ENCODE measurements at places on chromosomes 3 and 15. TPM values are rescaled to one million over a fixed set of nuclear protein-coding genes. Genes with fewer than 3 reads are reported as not detected.
A peak's percentile ranks its signal among the peaks of the same experiment; 100 is the strongest.

GOLGA8T gene
- total RNA-seq = not detected

ROPN1 gene
- not detected for total RNA-seq

CCR8 gene
- not detected for total RNA-seq

MGA gene
- 43.6 TPM for total RNA-seq

GATM gene
- total RNA-seq = 7.6 TPM

TMCO5A gene
- not detected for total RNA-seq

CTXND1 gene
- not detected for total RNA-seq

DNA sequence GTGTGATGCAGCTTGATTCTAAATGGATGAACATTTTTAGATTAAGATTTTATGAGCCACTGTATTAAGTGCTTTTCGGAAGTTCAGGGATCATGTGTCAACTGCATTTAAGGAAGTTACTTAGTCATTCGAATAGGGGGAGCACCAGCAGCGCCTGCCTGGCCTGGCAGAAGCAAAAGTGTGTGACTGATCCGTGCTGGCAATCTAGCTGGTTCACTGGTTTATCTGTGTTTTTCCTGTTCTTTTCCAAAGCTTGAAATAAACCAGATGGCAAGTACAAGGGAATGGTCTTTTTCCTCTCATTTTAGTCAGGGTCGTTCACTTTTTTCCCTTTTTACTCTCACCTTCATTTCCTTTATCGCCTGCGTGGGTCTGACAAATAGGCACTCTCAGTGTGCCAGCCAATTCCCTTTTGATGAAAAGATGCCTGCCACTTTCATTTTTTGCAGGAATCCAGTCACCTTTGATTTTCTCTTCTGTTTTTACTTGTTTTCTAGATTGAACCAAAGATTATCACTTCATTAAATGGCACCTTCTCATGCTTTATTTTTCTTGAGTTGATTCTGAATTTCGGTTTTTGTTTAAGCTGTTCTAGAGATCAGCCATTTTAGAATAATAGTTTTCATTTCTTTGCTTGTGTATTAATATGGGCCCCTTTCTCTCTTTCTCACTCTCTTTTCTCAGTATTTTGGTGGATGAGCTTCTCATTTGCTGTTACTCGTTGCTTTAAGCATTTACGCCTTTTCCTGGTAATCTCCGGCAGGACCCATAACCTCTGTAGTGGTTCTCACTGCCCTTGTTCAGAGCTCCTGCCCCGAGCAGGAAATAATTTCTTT is 2.8 kb downstream of the ABHD2 start:
- H3K36me3 ChIP-seq = no peaks in the 10 kb centered on the region
- peak overlapping the region; percentile 29 for H3K4me3 ChIP-seq
- H3K27me3 ChIP-seq = no peaks in the 10 kb centered on the region
- H3K4me1 ChIP-seq = peaks cover 63% of the 10 kb centered on the region

- H3K4me1 ChIP-seq = no peaks in the 10 kb centered on the region
- H3K27me3 ChIP-seq = peaks cover 8% of the 10 kb centered on the region
- no peak for DNase-seq
- H3K27ac ChIP-seq = no peak overlapping the region
- no peaks in the 10 kb centered on the region for H3K36me3 ChIP-seq
Measured at GRCh38 chr3:118984699-118985098, 49.9 kb downstream of the IGSF11 start.

- no peak overlapping the region for H3K27ac ChIP-seq
- no peak for DNase-seq
- no peaks in the 10 kb centered on the region for H3K4me1 ChIP-seq
- H3K36me3 ChIP-seq = no peaks in the 10 kb centered on the region
- H3K4me3 ChIP-seq = no peak overlapping the region
Measured at GRCh38 chr3:152038490-152038889, 165.0 kb downstream of the SUCNR1 start.

GRCh38 chr15:90101969-90102890 is at the start of gene IDH2:
Gene IDH2 (minus strand): TSS chr15:90102468. CDS start chr15:90102390, 78 bp downstream.
- H3K4me3 ChIP-seq = peak within 1 kb of the TSS; percentile 84
- no peak for DNase-seq
- H3K36me3 ChIP-seq = no peaks in the 10 kb centered on the region
- H3K4me1 ChIP-seq = peaks cover 70% of the 10 kb centered on the region

DNA sequence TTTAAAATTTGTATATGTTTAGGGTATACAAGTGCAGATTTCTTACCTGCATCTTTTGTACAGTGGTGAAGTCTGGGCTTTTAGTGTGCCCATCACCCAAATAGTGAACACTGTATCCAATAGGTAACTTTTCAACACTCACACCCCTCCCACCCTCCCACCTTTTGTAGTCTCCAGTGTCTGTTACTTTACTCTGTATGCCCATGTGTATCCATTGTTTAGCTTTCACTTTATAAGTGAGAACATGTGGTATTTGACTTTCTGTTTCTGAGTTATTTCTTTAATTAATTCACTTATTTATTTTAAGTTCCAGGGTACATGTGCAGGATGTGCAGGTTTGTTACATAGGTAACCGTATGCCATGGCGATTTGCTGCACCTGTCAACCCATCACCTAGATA is 124.8 kb upstream of the NEO1 start:
- no peaks in the 10 kb centered on the region for H3K4me1 ChIP-seq
- H3K4me3 ChIP-seq = no peak overlapping the region
- DNase-seq = no peak

DNA sequence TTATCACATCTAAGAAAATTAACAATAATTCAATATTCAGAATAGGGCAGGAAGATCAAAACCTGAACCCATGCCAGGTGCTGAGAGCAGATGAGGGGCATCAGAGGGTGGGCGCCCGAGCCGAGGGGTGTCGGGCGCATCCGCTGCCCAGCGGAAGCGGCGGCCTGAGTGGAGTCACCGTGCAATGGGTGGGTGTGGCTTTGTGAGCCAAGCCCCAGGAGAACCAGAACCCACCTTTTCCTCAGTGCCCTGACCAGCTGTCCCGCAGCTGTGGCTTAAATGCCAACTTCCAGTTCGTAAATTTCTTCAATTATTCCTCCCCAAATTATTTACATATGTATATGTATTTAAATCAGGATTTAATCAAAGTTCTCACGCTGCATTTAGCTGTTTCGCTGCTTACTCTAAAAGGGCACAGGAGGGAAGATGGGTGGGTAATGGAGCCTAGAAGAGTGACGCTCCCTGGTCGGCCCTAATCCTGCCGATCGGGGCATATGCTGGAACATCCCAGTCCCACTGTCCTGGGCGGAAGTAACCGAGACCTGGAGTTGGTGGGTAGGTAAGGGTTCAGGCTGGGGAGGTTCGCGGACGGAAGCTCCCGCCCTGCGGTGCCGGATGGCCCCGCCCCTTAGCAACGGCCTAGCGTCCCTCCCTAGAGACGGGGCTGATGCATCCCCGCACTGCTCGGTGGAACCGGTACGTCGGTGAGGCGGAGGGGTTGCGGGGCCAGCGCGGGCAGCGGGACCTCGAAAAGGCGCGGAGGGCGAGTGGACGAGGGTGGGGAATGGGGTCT is 1.3 kb downstream of the DNAH1 start:
- DNase-seq = no peak
- H3K27me3 ChIP-seq = no peaks in the 10 kb centered on the region
- H3K36me3 ChIP-seq = no peaks in the 10 kb centered on the region
- H3K27ac ChIP-seq = no peak overlapping the region
- peaks cover 12% of the 10 kb centered on the region for H3K4me1 ChIP-seq

- peak overlapping the region; percentile 62 for H3K4me3 ChIP-seq
- no peaks in the 10 kb centered on the region for H3K27me3 ChIP-seq
- peaks cover 33% of the 10 kb centered on the region for H3K4me1 ChIP-seq
- H3K27ac ChIP-seq = peak overlapping the region; percentile 98
- H3K36me3 ChIP-seq = no peaks in the 10 kb centered on the region
Measured at GRCh38 chr15:69463182-69463756, 10.7 kb downstream of the RPLP1 start.

DNA sequence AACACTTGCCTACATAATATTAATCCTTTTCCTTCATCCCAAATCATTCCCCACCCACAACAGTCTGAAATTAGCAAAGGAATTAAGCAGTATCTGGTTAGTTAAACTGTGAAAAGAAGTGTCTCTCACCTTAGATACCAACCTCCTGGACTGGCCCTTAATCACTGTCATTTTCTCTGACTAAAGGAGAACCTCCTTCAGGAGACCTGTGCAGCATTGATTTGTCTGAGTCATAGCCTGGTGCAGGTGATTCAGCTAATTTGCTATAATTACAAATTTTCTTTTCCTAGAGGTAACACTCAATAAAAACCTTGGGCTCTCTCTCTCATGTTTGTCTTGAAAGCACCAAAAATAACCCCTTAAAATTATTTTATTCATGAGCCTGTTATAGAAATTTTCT is 279.8 kb upstream of the SEMA6D start:
- H3K36me3 ChIP-seq = no peaks in the 10 kb centered on the region
- H3K27me3 ChIP-seq = no peaks in the 10 kb centered on the region
- H3K4me3 ChIP-seq = no peak overlapping the region
- H3K4me1 ChIP-seq = no peaks in the 10 kb centered on the region
- H3K27ac ChIP-seq = no peak overlapping the region

DNA sequence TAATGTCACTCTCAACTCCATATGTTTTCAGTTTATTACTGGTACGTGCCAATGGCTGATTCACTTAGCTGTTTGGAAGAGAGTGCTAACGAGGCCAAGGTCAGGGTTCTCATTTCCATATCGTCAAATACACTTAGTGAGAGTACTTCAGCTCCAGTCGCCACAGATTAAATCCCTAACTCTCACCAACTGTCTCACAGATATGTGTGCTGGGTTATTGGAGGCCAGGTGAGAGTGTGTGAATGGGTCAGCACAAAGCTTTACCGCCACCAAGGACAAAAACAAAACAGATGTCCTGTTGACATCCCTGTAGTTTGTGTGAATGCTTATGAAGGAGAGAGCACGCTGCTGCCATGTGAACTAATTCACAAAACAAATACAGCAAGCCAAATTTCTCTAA is 133.5 kb upstream of the TBL1XR1 start:
- no peak for DNase-seq
- no peaks in the 10 kb centered on the region for H3K4me1 ChIP-seq
- no peaks in the 10 kb centered on the region for H3K36me3 ChIP-seq

- H3K4me3 ChIP-seq = no peak overlapping the region
- peak; percentile 92 for DNase-seq
- H3K27me3 ChIP-seq = no peaks in the 10 kb centered on the region
- peak overlapping the region; percentile 84 for H3K27ac ChIP-seq
Measured at GRCh38 chr15:64247906-64248541, 85.2 kb upstream of the PPIB start.

- H3K27ac ChIP-seq = no peak overlapping the region
- no peak overlapping the region for H3K4me3 ChIP-seq
- DNase-seq = no peak
- H3K27me3 ChIP-seq = no peaks in the 10 kb centered on the region
- H3K36me3 ChIP-seq = no peaks in the 10 kb centered on the region
Measured at GRCh38 chr3:195697582-195698324, 23.0 kb upstream of the MUC20 start.

GRCh38 chr3:76432396-76432795 is 607.5 kb upstream of the ROBO2 start:
- no peak overlapping the region for H3K27ac ChIP-seq
- no peaks in the 10 kb centered on the region for H3K27me3 ChIP-seq
- H3K36me3 ChIP-seq = no peaks in the 10 kb centered on the region
- H3K4me3 ChIP-seq = no peak overlapping the region
- DNase-seq = no peak

DNA sequence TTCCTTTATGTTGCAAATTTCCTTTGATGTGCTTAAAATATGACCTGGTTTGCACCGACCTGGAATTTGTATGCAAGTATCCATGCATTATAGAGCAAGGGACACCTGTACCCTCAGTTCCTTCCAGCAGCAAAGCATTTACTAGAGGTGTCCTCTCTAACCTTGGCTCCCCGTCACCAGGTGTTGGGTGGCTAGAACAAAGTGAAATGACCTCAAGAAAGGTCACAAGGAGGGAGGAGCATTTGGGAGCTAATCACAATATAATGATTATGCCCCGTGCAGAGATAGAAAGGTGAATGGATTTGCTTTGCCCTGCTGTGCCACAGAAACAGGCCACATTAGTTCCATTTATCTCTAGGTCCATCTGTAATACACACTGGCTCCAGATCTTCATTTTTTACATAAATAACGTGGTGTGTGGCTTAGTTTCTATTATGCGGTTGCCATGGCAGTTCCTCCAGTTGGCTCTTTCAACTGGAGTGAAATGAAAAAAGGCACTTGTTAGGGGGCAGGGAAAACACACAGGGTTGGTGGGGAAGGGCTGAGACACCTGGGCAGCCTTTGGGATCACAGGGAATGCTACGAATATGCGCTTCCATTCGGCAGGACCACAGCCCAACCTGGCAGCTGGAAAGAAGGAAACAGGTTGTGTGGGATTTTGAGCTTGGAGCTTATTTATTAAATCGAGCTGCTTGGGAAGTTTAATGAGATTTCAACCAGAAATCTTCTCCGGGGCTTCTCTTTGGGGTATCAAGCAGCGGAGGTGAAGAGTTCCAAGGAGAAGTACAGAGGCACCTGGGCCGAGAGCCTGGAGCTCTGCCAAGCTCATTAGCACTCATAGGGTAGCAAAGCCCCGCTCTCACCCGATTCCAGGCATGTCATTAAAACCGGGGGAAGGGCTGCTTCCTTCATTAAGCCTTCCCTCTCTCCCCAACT is 233.5 kb upstream of the ST8SIA2 start:
- no peak overlapping the region for H3K4me3 ChIP-seq
- no peak for DNase-seq
- H3K4me1 ChIP-seq = no peaks in the 10 kb centered on the region
- H3K36me3 ChIP-seq = no peaks in the 10 kb centered on the region
- no peaks in the 10 kb centered on the region for H3K27me3 ChIP-seq

Data from Panc1 (cell line).